ENCODE measurements at places on chromosomes 12 and 14.

- no peak for DNase-seq
These were observed 42.5 kb downstream of the ZFYVE26 start for GRCh38 chr14:67773844-67774377.

DNA sequence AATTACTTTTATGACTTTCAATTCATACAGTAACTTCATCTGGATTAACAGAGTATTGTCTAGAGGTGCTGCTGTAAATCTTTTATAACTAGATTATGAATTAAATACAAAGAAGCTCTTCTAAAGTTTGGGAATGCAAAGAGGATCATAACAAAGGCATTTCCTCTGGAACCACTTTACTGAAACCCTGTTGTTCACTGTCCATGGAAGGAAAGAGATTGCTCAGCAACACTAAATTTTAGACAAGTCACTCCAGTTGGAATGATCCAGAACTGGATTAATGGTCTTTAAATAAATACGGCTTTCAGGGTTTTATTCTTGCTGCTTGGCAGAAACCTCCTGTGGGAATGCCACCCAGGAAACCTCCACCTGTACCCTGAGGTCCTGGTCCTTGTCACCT is 250.6 kb downstream of the KSR2 start:
- DNase-seq, result no peak

GRCh38 chr14:93269341-93270068 is 62.4 kb downstream of the UBR7 start:
- DNase-seq, result no peak

DNA sequence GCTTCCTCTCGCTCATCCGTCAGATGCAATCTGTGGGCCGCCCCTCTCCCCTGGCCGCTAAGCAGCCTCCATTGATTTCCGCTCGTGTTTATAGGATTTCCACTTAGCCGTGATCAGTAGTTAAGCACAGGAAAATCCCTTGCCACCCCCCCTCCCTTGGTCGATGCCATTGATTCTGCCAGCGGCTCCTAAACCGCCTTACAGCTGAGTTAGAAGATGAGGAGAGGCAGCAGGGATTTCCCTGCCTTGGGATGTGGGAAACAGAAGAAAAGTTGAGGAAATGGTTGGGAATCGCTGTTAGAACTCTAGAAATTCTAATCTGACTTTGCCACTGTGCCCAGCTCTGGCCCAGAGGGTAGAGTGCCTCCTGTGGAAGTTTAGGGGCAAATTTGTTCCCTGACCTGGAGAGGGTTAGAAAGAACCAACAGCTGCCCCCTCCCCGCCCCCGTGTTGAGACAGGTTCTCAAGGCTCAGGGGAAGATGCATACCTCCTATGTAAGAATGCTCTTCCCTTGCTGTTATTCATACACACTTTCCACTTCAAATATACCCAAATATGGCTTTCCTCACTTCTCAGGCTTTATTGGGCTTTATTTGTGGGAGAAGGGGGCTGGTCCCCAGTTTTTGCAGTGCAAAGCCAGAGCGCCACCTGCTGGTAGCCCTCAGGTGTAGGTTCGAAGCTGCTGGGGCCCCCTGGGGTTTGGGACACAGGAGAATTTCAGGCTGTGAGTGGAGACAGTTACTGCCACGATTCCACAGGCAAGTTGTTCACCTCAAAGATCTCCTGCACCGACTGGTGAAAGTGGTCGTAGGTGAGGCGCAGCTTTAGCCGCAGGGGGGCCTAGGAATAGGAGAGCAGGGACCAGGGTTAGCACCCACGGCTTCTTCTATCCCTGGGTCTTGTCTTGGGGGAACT is 3.2 kb downstream of the THTPA start:
- DNase-seq, result no peak

GRCh38 chr14:21068521-21069387 is 1.4 kb upstream of the ARHGEF40 start:
- peak; percentile 57 for DNase-seq

DNA sequence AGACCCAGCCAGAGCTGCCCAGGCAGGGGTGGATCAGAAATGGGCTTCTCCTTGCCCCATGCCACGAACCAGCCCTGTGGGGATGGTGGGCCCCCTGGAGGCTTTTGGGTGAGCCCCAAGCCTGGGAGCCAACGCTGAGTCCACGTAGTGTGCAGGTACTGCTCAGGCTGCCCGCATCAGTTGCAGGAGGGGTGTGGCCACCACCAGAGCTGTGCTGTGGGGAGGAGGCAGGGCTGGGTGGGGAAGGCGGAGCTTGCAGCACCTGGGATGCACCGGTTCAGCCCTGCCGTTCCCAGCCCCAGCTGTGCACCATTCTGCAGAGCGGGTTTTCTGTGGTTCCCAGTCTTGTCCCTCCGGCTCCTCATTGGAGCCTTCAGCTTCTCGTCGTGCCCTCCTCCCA is 36.3 kb downstream of the IL31 start:
- DNase-seq, result no peak

DNA sequence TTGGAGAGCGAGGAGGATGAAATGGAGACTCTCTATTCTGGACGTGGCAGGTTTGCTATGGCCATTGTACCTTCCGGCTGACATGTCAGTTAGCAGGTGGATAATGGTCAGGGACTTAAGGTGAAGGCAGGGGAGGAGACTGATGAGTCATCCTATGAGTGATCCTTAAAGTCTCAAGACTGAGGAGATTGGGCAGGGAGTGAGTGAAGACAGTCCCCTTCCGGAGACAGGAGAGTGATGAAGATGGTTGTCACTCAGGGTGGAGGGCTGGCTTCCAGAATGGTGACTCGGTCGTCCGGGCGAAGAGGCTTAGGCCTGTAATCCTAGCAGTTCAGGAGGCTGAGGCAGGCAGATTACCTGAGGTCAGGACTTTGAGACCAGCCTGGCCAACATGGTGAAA is 49.8 kb upstream of the CCDC63 start:
- no peak for DNase-seq

- no peak for DNase-seq
These were observed 45.7 kb downstream of the ESRRB start for GRCh38 chr14:76421662-76422061.

GRCh38 chr14:92735344-92735743 is 13.1 kb downstream of the LGMN start:
- no peak for DNase-seq

- no peak for DNase-seq
These were observed 33.1 kb upstream of the G2E3 start for GRCh38 chr14:30525833-30526232.

DNA sequence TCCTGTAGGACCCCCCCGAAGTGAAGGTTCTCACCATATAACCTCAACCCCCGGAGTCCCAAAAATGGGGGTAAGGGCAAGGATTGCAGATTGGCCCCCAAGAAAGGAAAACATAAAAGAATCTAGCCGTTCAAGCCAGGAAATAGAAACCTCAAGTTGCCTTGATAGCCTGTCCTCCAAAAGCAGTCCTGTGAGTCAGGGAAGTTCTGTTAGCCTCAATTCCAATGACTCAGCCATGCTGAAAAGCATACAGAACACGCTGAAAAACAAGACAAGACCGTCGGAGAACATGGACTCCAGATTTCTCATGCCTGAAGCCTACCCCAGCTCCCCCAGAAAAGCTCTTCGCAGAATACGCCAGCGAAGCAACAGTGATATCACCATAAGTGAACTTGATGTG is 344.2 kb upstream of the RGS6 start:
- DNase-seq, result no peak

GRCh38 chr12:87140262-87140661 is 884.1 kb upstream of the MGAT4C start:
- no peak for DNase-seq

- no peak for DNase-seq
These were observed 4.4 kb downstream of the TNS2 start for GRCh38 chr12:53054112-53054878.

DNA sequence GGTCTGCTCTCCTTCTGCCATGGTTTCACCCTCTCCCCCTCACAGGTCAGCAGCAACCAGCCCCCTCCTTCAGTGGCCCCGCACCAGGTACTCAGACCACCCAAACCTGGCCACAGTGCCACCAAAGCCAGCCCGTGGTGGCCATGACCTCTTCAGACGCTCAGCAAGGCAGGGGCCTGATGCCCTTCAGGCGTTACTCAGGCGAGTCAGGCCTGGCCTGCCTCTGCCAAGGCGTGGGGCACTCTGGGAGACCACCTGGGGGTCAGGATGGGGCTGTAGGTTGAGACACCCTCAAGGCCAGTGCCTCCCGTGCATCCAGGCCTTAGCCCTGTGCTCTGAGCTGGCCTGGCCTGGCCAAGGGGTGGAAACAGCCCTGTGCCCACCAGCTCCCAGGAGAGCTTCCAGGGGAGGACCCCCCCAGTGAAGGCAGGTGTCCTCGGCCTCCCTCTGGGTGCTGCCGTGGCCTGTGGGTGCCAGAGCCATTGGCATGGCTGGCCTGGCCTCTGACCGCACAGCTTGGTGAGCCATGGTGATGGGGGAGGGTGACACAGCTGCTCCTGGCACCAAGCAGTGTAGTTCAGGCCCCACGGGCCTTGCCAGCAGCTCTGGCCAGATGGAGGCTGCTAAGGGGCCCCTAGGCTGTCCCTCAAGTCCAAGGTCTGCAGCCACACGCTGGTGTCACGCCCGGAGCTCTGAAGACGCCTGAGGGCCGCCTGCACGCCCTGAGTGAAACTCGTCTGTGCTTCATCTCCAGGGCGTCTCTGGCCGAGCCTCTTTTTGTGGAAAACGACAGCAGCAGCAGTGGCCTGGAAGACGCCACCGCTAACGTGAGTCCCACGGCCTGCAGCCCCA is 15.1 kb downstream of the XRCC3 start:
- DNase-seq, result no peak

- no peak for DNase-seq
These were observed 416.6 kb downstream of the GLT1D1 start for GRCh38 chr12:129269756-129270495.

DNA sequence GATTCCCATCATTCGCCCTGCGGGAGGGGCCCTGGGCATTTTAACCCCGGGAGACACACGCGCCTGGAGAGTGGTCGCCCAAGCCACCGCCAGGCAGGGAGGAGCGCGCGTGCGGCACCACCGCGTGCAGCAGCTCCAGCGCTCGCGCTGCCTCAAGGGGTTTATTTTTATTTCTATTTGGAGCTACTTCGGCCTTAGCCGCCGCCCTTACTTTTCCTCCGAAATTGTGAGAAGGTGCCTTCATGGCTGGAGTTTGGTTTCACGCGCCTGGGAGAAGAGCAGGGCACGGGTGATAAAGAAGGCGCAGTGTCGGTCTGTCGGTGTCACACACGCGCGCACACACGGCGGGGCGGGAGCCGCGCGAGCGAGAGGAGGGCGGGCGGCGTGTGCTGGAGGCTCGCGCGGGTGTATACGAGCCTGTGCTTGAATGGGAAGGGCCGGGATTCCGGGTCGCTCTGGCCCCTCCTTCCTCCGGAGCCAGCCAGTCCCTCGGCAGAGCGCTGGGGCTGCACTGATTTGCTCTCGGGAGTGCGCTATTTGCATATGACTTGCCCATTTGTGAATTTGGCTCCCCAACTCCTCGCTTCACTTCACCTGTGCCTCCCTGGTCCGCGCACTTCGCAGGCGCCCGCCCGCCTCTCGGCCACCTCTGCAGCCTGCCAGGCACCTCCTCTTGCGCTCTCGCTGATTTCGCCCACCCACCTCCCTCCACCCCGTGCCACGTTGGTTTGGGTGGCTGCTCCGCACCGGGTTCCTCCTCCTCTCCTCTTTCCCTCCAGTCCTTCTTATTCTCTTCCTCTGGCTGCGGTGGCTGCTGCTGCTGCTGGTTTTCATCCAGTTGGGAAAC is 932.3 kb downstream of the DIO2 start:
- peak; percentile 85 for DNase-seq

- no peak for DNase-seq
These were observed 467.1 kb downstream of the ATP23 start for GRCh38 chr12:58408516-58408915.

DNA sequence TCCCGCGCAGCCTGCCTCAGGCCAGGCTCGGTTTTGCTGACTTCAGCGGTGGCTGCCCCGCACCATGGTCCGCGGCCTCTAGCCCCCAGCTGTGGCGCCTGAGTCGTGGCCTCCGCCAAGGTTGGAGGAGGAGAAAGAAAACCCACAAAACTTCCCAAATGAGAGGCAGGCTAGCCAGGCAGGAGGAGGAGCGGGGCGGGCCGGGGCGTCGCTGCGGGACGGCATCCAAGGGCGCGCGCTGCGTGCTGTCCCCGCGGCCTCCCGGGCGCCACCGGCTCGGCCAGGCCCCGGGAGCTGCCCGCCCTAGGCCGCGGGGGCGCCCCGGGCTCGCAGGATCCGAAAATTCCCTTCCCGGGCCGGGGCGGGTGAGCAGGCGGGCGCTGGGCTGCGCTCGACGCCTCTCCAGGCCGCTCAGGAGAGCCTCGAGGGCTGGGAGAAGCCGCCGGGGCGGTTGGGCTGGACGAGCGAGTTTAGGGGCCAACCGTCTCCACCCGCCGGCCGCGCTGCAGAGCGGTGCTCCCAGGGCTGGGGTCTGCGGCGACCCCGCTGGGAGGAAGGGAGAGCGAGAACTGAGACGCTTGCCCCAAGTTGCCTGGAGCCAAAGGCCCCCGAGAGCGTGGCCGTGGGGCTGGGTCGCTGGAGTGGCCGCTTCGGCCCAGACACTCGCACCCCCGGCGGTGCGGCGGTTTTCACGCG is at the start of gene EFS:
EFS (minus strand) TSS at position 137 of the 696 bp plus-strand sequence. CDS start 147 bp downstream, outside the sequence.
- no peak for DNase-seq

- DNase-seq, result no peak
These were observed 72.7 kb downstream of the NOVA1 start for GRCh38 chr14:26525085-26525484.

DNA sequence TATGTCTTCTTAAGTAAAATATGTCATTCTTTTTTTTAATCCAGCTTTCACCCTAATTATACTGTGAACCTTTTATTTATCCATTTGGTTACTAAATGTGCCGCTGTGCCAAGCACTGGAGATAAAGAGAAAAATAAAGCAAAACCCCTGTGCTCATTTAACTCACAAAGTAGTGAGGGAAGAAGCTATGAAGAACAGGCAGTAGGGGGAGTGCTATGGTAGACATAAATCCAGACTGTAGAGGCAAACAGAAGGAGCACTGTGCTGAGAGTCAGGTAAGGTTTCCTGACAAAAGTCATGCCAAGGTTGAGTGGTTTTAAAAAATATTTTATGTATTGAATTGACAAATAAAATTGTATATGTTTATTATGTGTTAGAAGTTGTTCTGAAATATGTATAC is 188.5 kb upstream of the SYT10 start:
- no peak for DNase-seq

DNA sequence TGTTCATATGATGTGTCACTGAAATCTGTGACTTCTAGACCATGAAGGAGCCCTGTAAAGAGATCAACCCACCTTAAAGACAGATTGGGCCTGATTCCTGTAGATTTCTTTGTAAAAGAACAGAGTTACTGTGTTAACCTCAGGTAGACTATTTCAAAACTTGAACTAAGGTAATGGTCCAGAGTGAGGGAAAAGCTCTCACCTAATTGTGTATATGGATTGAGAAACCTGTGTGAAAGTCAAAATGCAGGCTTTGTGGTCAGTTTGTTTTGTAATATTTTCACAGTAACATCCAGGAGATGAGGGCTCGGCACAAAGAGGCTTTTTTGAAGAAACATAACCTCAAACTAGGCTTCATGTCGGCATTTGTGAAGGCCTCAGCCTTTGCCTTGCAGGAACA is 16.4 kb downstream of the DLST start:
- no peak for DNase-seq

DNA sequence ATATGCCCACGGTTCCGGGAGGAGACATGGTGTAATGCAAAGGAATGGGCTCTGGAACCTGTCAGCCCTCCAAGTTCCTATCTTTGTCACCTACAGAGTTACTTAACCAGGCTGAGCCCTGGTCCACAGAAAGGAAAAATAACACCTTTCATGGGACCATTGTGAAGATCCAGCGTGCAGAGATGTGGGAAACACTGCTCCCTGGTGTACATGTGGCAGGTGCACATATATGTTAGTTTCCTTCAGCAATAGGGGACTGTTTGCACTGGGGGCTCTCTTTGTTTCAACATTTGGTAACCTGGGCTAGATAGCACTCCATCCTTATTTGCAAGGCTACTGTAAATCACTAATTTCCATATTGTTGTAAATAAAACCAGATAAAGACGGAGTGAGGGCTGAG is 72.3 kb downstream of the ANO2 start:
- no peak for DNase-seq

Measured in right renal cortex interstitium (tissue), 3 donors.